Activated naive CD8-positive, alpha-beta T cell treated with anti-CD3 and anti-CD28 coated beads, Interleukin-2, amount 10 ng/mL, durations not matched to agents 7 days and 5 days (primary cell): ENCODE measurements at places on chromosomes 1 and 21. TPM values are rescaled to one million over a fixed set of nuclear protein-coding genes. Genes with fewer than 3 reads are reported as not detected.

DNA sequence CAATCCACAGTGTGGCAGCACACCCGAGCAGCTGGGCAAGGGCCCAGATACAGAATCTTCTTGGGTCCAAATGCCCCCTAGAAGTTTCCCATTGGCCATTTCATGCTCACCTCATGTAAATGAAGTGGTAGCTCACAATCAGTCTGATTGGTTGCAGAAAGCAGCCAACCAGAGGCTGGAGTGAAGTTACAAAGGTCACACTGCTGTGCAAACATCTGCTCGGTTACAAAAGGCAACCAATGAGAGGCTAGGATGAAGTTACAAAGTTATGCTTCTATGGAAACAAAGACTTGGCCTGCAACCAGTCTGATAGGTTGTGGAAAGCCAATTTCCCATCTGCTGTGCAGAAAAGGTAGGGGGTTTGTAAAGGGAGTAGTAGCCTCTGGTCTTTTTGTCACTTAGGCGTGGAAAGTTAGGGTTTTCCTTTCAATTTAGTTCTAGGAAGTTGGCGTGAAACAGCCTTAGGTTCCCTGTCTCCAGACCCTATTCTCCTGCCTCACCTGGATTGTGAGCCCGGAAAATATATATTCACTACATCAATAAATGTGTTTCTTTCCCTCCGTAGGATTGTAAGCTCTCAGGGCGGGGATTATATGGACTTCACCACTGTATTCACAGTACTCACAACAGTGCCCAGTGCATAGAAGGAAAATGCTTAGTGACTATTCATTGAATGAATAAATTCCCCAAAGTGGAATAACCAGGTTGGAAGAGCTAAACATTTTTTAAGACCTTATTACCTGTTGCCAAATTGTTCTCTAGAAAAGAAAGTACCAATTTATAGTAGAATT lies 91.9 kb downstream of the URB2 start:
- no peak overlapping the region for H3K4me3 ChIP-seq
- H3K4me1 ChIP-seq, result no peaks in the 10 kb centered on the region
- H3K36me3 ChIP-seq, result no peaks in the 10 kb centered on the region
- no peak for DNase-seq
- H3K27me3 ChIP-seq, result peaks cover 6% of the 10 kb centered on the region
- H3K27ac ChIP-seq, result no peak overlapping the region

DNA sequence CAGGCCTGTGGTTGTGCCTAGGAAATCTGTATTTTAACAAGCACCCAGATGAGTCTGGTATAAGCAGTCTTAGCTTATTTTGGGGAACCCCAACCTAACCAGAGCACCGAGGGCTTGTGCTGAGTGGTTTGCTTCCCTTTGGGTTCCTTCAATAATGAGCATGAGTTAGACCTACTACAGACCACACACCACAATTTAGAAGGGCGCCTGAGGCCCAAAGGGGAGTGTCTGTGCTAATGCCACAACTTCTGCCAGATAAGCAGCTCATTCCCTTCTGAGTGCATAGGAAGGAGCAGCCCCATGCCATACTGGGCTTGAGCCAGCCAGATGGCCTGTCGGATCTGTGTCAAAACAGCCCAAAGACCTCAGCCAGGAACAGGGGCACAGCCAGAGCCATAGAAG lies 15.4 kb upstream of the LSS start:
- H3K36me3 ChIP-seq, result peaks cover 42% of the 10 kb centered on the region
- peak overlapping the region; percentile 32 for H3K27ac ChIP-seq
- H3K27me3 ChIP-seq, result no peaks in the 10 kb centered on the region
- H3K4me1 ChIP-seq, result peaks cover 10% of the 10 kb centered on the region

FCN3 gene
- not detected for total RNA-seq

GRCh38 chr1:107363154-107363553 lies 222.3 kb downstream of the NTNG1 start:
- no peaks in the 10 kb centered on the region for H3K36me3 ChIP-seq
- no peak overlapping the region for H3K4me3 ChIP-seq
- DNase-seq, result no peak
- no peaks in the 10 kb centered on the region for H3K4me1 ChIP-seq

GRCh38 chr1:59523745-59524450 lies 227.0 kb downstream of the FGGY start:
- DNase-seq, result no peak
- no peaks in the 10 kb centered on the region for H3K36me3 ChIP-seq
- no peaks in the 10 kb centered on the region for H3K4me1 ChIP-seq
- H3K27me3 ChIP-seq, result no peaks in the 10 kb centered on the region
- no peak overlapping the region for H3K27ac ChIP-seq

- no peak overlapping the region for H3K27ac ChIP-seq
- H3K36me3 ChIP-seq, result no peaks in the 10 kb centered on the region
- peaks cover 38% of the 10 kb centered on the region for H3K27me3 ChIP-seq
- no peaks in the 10 kb centered on the region for H3K4me1 ChIP-seq
- H3K4me3 ChIP-seq, result no peak overlapping the region
- DNase-seq, result no peak
These were observed 72.4 kb upstream of the IFNAR2 start for GRCh38 chr21:33157303-33157702.

- H3K4me3 ChIP-seq, result no peak overlapping the region
- H3K27ac ChIP-seq, result no peak overlapping the region
- no peak for DNase-seq
- H3K4me1 ChIP-seq, result no peaks in the 10 kb centered on the region
- peaks cover 20% of the 10 kb centered on the region for H3K27me3 ChIP-seq
These were observed 14.4 kb upstream of the BCL10 start for GRCh38 chr1:85290826-85291225.

ANKRD35 gene
- 0.40 TPM for total RNA-seq

PLA2G4A gene
- total RNA-seq, result 0.19 TPM

GRCh38 chr21:44686843-44687561 lies 5.0 kb upstream of the KRTAP12-1 start:
- H3K4me3 ChIP-seq, result no peak overlapping the region
- DNase-seq, result no peak
- no peaks in the 10 kb centered on the region for H3K36me3 ChIP-seq
- H3K27me3 ChIP-seq, result peaks cover 5% of the 10 kb centered on the region

DNA sequence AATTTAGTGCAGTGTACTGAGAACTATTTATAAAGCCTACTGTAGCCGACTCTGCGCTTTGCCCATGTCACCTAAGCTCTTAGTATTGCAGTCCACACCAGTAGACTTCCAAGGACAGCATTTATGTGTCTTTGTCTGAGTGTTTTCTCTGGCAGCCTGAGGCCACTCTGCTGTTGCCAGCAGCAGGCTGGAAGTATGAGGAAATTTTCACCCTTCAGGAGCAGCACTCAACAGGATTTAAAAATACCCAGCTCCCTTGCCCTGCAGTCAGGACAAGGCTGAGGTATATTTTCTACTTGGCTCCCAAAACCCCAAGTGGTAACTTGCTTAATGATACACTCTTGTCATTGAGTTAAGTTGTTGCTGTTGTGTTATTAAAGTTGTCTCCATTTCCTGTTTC lies 230.1 kb downstream of the SRGAP2C start:
- peaks cover 6% of the 10 kb centered on the region for H3K27me3 ChIP-seq
- H3K4me1 ChIP-seq, result peaks cover 2% of the 10 kb centered on the region
- H3K36me3 ChIP-seq, result peaks cover 3% of the 10 kb centered on the region

DNA sequence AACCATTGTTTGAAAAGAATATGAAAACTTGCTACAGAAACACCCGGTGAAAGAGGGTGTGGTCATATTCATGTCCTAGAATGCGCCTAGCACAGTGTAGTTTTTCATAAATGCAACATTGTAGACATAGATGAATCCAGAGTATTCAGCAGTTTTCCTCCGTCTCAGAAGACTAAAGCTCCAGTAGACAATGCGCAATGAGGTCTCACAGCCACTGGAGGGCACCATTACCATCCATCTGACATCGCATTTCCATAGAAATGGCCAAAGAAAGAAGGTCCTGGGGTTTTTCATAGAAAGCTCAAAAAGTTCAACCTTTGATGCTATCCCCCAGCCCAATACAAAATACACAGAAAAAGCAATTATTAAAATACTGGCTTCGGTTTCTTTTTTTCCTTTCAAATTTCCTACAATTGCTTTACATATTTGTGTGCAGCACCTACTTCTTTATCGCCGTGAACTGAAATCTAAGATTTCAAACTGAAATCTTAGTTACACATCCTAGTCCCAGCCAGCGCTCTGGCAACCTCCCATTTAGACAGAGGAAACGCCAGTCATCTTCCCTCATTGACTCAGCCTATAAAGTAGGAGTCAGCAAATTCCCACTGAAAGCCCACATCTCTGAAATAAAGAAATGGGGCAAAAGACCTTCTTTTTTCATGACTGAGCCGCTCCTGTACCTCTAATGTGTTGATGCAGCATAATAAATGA lies 3.9 kb upstream of the CD58 start:
- peaks cover 28% of the 10 kb centered on the region for H3K4me1 ChIP-seq
- no peak for DNase-seq
- H3K27me3 ChIP-seq, result peaks cover 19% of the 10 kb centered on the region
- H3K27ac ChIP-seq, result no peak overlapping the region
- H3K36me3 ChIP-seq, result no peaks in the 10 kb centered on the region

- peaks cover 6% of the 10 kb centered on the region for H3K27me3 ChIP-seq
- no peak overlapping the region for H3K4me3 ChIP-seq
- DNase-seq, result no peak
- no peaks in the 10 kb centered on the region for H3K4me1 ChIP-seq
- H3K27ac ChIP-seq, result no peak overlapping the region
- H3K36me3 ChIP-seq, result no peaks in the 10 kb centered on the region
These were observed 14.5 kb upstream of the CTH start for GRCh38 chr1:70396607-70397006.

ANGPTL3 gene
- total RNA-seq, result not detected
